ENCODE measurements at places on chromosomes 3 and 15.

- DNase-seq, result no peak
These were observed 808.8 kb downstream of the TUSC7 start for GRCh38 chr3:117518364-117518763.

- DNase-seq, result no peak
These were observed 51.0 kb downstream of the MCF2L2 start for GRCh38 chr3:183377307-183377959.

DNA sequence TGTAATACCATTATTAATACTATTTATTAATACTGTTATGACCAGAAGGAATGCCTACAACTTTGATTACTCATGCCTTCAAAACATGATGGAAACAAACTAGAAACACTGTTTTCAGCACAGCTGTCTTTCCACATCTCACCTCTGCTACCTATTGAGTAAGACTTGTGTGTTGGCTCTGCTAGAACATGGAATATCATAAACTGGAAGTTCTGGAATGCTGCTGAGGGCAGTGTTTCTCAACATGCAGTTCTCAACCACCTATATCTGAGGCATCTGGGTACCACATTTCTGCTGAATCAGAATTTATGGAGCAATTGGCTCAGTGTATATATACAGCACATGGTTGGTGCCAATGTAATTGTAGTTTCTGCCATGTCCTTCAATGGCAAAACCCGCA, 392.1 kb downstream of the TUSC7 start:
- no peak for DNase-seq

DNA sequence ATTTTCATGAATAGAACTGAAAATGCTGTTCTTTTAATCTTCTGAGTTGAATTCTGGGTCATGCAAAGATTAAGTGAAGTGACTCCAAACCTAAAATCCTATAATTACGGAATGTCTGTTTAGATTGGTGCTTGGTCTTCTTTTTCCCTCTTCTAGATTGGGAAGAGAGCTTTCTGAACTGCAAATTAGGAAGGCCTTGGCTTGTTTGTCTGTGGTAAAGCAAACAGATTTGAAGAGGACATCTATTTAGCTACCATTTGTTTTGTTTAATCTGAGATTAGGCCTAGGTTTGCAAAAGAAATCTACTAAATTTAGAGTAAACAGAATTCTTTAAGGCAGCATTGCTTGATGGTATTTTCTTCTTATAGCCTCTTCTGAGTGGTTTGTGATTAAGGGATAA, 23.5 kb downstream of the PAQR9 start:
- no peak for DNase-seq

- no peak for DNase-seq
These were observed 69.1 kb upstream of the PROK2 start for GRCh38 chr3:71854096-71854495.

DNA sequence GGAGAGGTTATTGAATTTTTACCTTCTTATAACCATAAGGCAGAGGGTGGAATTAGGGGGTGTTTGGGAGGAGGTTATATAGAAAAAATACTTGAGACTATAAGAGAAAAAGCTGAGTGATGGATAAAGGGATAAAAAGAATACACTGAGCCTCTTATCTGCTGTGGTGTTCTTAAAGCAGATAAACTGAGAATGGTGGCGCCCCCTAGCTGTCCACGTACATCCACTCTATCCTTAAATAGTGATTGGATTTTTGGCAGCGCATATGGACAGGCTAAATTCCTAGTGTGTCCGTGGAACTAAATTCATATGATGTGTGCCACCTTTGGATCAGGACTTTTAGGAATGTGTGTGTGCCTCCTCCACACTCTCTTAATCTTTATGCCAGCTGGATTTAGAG, 121.1 kb downstream of the OXSM start:
- peak; percentile 63 for DNase-seq

DNA sequence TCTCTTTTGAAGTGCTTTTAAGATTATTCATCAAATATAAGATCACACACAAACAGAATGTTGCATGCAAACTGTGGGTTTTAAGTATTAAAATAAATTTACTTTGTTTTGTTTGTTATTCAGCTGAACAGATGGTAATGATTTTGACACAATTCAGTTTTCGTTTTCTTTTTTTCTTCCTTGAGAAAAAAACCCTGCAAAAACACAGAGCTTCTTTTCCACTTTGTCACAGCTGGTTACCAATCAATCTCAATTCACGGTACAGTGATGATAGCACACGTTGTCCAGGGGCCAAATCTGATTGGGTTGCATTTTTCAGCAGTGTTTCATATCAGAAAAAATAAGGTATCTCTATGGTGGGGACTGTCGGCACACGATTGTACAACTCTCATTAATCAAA, 473.6 kb downstream of the ROBO2 start:
- no peak for DNase-seq

GRCh38 chr15:80591471-80591870, 103.6 kb upstream of the ABHD17C start:
- no peak for DNase-seq

GRCh38 chr15:41565702-41566101, 6.7 kb downstream of the TYRO3 start:
- DNase-seq, result no peak

- peak; percentile 91 for DNase-seq
These were observed 9.5 kb downstream of the ISL2 start for GRCh38 chr15:76345880-76346668.

DNA sequence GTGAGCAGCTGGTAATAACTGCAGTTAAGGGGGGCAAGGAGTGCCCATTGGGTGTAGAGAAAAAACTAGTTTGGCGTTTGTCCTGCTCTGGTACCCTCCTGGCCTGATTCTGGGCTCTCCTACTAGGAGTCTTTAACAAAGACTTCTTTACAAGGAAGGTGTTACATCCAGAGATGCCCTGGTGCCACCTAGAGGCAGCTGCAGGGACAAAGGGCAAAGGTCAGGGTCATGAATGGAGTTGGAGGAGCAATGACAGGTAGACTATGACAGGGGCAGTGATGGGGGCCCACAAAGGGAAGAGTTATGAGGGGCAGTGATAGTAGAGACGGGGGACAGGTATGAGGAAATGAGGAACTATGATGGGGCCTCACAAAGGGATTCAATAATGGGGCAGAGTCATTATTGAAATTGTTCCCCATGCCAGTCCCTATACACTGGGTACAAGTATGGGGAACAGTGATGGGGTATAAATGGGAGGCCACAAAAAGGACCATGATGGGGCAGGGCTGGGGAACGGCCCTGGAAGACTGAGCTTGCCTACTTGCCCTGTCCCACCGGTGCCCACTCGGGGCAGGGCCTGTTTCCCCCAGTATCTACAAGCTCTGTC, 7.9 kb downstream of the CCDC71 start:
- DNase-seq, result peak; percentile 70

DNA sequence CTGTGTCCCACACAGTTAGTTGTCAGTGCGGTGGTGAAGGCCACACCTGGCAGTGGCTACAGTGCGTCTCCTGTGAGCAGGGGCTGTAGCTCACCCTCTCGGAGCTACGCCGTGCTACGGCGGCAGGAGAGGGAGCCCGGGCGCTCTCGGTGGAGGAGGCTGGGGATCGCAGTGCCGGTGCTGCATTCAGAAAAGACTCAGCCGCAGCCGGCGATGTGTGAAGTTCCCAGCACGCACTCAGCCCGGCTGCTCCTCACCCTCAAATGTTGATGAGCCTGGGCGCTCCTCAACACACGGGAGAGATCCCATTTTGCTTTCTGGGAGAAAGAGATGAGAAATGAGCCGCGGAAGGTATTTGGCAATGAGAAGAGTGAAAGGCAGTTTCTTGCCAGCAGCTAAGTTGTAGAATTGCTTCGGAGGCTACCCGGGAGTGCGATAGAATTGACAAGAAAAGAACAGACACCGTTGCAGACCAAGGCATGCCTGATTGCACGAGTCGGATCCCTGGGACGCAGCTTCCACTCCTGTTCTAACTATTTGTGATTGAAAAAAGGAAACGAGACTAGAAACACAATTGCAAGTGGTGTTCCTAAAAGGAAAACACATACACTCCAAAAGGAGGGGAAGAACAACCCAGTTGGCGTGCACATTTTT, at the start of gene UNC13C:
Gene UNC13C, plus strand, starts transcription at position 189 of the 654 bp plus-strand sequence. CDS start 34,463 bp downstream, outside the sequence.
- peak; percentile 12 for DNase-seq

DNA sequence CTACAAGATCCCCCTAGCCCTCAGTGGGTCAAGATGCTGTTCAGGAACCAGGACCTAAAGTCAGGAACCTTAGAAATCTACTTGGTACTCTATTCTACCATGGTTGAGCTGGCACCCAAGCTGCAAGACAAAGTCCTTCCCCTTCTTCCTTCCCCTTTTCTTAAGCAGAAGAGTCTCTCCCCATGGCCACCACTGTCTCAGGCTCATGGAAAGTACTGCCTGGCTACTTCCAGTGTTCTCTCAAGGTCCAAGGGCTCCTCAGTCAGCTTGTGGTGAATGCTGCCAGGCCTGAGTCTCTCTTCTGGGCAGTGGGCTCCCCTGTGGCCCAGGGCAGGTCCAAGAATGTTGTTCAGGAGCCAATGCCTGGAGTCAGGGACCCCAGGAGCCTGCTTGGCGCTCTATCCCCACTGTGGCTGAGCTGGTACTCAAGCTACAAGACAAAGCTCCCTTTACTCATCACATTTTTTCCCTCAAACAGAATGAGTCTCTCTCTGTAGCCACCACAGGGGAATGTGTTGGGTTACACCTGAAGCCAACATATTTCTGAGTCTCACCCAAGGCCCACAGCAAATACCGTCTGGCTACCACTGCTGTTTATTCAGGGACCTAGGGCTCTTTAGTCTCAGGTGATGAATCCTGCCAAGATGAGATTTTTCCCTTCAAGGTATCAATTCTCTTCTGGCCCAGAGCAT, 18.1 kb upstream of the SLC27A2 start:
- DNase-seq, result no peak

- DNase-seq, result no peak
These were observed 173.3 kb downstream of the RAB11A start for GRCh38 chr15:66042624-66043023.

- DNase-seq, result no peak
These were observed 19.2 kb downstream of the GNB4 start for GRCh38 chr3:179432021-179432420.

- no peak for DNase-seq
These were observed 707.8 kb upstream of the GOLIM4 start for GRCh38 chr3:168803536-168803935.

GRCh38 chr3:169170456-169170855, 493.1 kb downstream of the MECOM start:
- DNase-seq, result no peak

DNA sequence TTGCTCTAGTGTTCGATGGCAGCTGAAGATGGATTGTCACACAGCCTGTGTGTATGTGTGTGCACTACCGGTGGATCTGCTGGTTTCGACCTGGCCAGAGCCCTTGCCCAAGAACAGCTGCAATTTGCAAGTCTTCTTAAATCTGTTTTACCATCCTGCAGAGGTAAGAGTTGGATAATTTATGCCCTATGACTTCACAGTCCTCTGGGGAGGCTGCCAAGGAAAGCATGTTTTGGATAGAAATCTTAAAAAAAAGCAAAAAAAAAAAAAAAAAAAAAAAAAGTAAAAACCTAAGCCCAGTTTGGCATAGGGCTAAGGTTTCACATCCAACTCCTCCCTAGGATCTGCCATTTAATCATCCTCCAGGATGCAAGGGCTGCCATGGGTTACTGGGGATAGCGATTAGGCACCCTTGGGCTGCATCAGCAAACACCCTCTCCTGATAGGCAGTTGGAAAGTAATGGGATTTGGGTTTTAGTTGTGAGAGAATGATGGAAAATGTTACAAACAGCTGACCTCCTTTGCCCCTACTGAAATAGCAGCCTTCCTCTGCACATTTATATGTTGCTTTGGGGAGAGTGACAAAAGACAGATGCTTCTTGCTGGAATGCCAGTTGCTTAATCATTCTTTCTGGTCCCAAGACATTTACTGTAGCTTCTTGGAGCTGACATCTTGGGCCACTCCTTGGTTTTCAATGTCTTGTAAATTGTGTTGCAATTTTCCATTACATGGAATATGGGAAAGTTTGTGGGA, 35.4 kb downstream of the CD200R1L start:
- no peak for DNase-seq

DNA sequence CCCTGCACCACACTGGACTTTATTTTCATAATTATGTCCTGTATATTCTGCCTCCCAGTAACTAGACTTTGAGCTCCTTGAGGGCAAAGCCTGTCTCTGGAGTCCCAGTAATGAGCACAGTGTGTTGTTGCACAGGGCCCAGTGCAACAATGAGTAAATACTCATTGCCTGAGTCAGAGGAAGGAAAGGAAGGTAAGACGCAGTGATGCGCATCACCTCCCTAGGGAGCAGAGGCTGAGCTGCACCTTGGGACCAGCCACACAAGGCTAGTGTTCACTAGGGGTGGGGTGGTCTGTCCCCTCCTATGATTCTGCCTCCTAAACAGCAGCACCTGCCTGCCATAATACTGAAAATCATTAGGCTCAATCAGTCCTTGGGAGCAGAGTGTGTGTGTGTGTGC, 86.6 kb upstream of the ADAMTSL3 start:
- no peak for DNase-seq

DNA sequence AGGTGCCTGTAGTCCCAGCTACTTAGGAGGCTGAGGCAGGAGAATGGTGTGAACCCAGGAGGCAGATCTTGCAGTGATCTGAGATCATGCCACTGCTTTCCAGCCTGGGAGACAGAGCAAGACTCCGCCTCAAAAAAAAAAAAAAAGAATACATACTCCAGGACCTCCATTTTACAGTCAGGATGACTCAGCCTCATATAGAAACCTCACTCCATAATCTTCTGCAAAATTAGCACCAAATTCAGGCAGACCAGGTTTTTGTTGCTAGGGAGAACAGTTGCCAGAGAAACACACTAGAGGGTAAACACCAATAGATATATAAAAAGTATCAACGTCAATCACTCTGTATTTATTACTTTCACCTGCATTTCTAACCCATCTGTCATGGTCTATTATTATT, 28.3 kb upstream of the AP3B2 start:
- DNase-seq, result no peak

DNA sequence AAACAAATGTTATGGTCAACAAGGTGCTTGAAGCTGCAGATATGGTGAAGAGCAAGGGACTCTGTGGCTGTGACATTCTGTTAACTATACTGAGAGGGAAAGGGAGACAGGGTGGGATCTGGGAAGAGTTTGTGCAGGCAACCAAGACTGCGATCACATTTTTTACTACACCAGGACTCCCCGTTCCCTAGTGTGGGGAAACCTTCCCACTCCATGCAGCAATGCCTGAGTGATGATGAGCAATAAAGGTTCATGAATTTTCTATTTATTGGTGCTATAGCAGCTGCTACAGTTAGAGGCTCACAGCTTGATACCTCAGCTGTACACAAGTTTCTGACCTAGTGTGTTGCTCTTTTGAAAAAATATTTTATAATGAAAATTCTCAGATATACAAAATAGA, 160.9 kb upstream of the SGO1 start:
- no peak for DNase-seq

GRCh38 chr3:14203521-14204079, 25.0 kb downstream of the LSM3 start:
- DNase-seq, result peak; percentile 58

DNA sequence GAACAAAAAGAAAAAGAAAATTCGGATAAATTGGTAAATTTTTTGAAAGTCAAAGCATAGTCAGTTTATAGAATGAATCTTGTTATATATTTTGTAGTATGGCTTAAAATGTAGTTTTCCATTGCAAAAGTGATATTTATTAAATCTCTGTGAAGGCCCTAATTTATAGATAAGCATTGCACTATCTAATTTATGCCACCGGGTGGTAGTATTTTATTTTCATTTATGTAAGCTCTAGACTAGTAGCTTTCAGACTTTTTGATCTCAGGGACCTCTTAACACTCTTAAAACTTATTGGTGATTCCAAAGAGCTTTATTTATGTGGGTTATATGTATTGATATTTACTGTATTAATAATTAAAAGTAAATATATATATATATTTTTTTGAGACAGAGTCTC, 133.9 kb upstream of the LRRFIP2 start:
- no peak for DNase-seq

GRCh38 chr3:59998058-59998457, 948.2 kb upstream of the CFAP20DC start:
- peak; percentile 59 for DNase-seq

Measured in WERI-Rb-1 (cell line).